Esophagus muscularis mucosa (tissue), 4 donors: ENCODE measurements at places on chromosomes 5 and 9. TPM values are rescaled to one million over a fixed set of nuclear protein-coding genes. Genes with fewer than 3 reads are reported as not detected.

GRCh38 chr5:146703899-146704298, 174.7 kb downstream of the PPP2R2B start:
- no peak for DNase-seq

GRCh38 chr9:134278286-134278685, 48.0 kb upstream of the RXRA start:
- no peak for DNase-seq

The ISCA1 gene
- 42.4 TPM for total RNA-seq

The NKD2 gene
- total RNA-seq = 4.4 TPM
